Stomach (tissue), 19 donors: ENCODE measurements at places on chromosomes 4 and X.

GRCh38 chr4:52604215-52604614 is 54.9 kb downstream of the USP46 start:
- peak; percentile 53 for DNase-seq

- peak; percentile 49 for DNase-seq
These were observed 78.7 kb downstream of the RBM47 start for GRCh38 chr4:40550948-40551462.

GRCh38 chr4:113327494-113327893 is 278.0 kb downstream of the ANK2 start:
- DNase-seq, result no peak

- DNase-seq, result no peak
These were observed 4.2 kb upstream of the CXCL1 start for GRCh38 chr4:73864961-73865360.

- DNase-seq, result no peak
These were observed 87.0 kb downstream of the IRF2 start for GRCh38 chr4:184387351-184387750.

DNA sequence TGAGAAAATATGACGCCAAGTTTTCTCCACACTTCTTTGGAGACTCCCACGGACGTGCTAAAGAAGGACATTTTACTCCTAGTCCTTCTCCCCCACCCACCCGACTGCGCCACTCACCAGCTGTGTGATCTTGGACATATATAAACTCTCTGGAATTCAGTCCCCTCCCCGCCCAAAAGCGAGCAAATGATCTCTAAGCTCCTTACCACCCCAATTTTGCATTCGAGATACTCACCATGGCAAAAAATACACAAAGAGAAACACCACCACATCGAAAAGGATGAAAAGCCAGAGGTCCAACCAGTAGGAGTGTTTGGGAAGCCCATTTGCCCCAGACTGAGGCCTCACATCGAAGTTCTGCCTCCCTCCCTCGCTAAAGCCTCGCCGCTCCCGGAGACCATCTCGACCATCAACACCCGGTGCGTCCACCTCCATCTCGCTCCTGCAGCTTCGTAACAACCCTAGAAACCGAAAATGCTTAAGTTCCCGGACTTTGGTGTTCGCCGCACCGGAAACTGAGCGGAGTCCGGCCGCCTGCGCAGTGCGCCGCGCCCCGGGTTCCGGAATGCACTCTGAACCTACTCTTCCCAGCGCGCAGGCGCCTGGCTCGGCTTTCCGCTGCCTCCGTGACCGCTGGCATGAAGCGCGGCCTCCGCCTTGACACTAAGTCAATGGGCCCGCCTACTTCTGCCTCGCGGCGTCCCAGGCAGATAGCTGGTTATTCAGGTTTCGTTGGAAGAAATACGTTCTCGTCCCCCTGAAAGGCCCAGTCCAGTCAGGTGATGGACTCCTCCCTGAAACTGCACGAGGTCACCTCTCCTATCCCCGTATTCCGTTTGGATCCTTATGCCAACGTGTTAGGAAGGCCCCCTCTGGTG is 21.6 kb downstream of the FABP2 start:
- peak; percentile 97 for DNase-seq

DNA sequence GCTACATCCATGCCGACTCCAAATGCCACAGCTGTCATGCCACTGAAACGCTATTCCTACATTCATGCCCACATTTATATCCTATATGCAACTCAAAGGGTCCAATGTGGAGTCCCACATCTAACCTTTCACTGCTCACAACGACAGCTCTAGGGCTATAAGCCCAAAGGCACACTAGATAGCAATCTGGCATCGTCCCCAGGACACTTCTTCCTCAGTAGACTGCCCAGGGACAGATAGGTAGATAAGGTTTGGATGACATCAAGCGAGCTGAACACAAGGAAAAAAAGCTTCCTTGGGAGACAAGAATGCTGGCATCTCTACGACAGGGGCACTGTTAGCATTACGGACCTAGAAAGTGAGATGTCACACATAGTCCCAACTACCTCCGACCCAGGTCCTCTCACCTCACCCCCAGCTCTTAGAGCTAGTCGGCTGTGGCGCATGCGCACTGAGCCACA is 685 bp downstream of the RAB9B start:
- DNase-seq, result peak; percentile 72

DNA sequence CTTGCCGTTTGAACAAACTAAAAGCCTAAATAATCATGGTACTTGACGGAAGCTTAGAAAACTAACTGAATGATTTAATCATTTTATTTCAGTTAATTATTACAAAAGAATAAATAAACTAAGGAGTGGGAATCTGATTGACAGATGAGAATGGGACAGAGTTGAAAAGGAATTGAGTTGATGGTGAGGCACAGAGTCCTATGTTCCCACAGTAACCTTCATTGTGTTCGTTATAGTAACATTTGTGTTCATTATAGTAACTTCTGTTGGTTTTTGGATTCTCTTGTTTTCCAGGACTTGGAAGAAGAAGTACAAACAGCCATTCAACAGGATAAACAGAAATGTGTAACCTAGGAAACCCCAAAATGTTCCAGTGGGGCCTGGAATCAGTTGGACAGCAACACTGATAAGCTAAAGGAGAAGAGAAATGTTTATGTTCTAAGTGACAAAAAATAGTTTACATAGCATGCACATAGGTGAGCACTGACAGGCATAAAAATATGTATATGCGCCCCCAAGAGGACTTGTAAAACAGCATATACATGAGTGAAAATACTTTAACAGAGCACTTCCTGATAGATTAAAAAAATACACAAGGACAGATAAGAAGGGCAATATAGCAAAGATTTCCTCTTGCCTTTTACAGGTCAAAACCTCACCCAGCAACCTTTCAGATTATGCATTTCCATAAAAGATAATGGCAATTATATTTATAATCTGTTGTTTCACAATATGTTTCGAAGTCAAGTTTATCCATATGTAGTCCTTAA is 218.6 kb upstream of the HTR2C start:
- no peak for DNase-seq

DNA sequence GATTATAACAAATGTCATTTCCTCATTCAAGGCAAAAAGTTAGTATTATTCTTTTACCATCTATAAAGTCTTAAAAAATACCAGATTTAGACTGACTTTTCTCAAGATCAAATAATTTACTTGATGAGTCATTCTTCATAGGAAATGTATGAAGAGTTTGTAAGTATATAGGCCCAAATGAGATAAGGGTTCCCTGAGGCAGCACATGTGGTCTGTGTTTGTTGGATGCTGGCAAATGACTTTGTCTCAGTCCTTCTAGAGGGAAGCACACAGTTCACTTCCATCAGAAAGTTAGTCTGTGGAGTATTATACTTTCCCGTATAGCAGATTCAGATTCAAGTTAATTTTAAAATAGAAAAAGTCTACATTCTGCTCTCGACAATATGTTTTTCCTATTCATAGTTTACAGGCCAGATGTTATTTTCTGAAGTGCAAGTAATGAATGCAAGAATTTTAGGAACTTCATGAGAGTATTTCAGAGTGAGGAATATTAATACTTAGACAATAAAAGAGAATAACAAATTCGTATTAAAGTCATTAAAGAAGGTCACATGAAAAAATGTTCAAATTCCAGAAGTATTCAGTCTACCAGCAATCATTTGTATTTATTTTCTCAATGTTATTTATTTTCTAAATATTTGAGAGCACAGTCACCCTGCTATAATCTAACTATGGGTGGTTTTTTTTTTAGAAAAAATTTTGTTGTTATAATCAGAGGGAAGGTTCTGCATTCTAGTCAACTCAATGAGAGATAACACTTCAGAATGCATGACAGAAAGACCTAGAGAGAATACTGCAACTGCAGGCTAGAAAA is 601.8 kb upstream of the ZFP42 start:
- DNase-seq, result no peak

- DNase-seq, result no peak
These were observed 54.1 kb downstream of the PHKA2 start for GRCh38 chrX:18929775-18930174.

- no peak for DNase-seq
These were observed 145.4 kb upstream of the RXFP1 start for GRCh38 chr4:158376106-158376840.

- DNase-seq, result no peak
These were observed 1212.5 kb upstream of the PRKX start for GRCh38 chrX:4925911-4926310.

DNA sequence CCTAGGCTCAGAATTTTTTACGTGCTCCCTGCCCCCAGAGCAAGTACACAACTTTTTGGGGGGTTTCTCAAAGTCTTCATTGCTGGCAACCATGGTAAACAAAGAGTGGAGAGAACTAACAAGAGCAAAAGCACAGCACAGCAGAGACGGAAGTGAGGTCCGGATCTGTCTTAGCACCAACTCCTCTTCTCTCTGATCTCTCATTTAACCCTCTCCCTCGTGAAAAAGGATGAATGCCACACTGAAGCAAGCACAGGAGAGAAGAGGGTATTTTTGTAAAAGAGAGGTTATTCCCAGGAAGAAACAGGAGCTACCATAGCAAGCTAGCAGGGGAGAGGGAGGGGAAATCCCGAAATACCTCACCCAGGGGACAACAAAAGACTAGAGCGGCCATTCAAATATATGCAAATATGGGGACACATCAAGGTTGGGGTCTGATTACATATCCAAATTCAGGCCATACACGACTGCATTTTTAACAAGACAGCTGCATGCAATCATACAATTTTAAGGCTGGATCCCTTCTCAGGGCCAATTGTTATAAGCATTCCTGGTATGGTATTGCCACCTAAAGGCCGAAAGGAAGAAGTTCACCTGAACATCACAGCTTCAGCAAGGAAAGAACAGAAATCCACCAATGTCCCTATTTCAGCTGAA is 46.6 kb downstream of the CD40LG start:
- DNase-seq, result peak; percentile 77

- no peak for DNase-seq
These were observed 116.0 kb downstream of the PACRGL start for GRCh38 chr4:20816287-20816686.

- no peak for DNase-seq
These were observed 30.2 kb downstream of the DMP1 start for GRCh38 chr4:87680271-87680670.

DNA sequence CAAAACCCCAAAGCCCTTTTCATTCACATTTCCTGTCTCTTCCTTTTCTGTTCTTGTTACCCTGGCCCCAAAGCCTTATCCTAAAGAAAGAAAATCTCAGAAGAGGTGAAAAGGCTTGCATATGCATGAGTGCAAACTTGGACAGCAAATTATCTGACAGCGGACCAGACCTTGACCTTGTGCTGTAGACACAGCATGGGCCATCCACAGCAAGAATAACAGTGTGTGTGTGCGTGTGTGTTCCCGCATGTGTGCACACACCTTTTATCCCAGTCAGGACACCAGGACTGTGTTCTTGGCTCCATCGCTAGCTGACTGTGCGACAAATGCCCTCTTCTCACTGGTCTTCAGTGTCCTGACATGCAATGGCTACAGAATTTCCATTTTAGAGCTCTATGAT is 35.3 kb downstream of the ZBTB49 start:
- DNase-seq, result no peak

GRCh38 chr4:8394061-8394519 is 46.4 kb downstream of the ACOX3 start:
- peak; percentile 72 for DNase-seq

- DNase-seq, result peak; percentile 57
These were observed 7.5 kb downstream of the BCOR start for GRCh38 chrX:40090050-40090804.

GRCh38 chrX:10611441-10612090 is 8.8 kb downstream of the MID1 start:
- no peak for DNase-seq
